Naive thymus-derived CD8-positive, alpha-beta T cell (primary cell): ENCODE measurements at places on chromosomes 5 and 9. TPM values are rescaled to one million over a fixed set of nuclear protein-coding genes. Genes with fewer than 3 reads are reported as not detected.

The C5orf22 gene
- 17.1 TPM for total RNA-seq

The STING1 gene
- total RNA-seq, result 68.1 TPM

The SOX30 gene
- total RNA-seq, result 0.44 TPM

The PCYOX1L gene
- total RNA-seq, result 47.0 TPM

The SH3GL2 gene
- not detected for total RNA-seq

DNA sequence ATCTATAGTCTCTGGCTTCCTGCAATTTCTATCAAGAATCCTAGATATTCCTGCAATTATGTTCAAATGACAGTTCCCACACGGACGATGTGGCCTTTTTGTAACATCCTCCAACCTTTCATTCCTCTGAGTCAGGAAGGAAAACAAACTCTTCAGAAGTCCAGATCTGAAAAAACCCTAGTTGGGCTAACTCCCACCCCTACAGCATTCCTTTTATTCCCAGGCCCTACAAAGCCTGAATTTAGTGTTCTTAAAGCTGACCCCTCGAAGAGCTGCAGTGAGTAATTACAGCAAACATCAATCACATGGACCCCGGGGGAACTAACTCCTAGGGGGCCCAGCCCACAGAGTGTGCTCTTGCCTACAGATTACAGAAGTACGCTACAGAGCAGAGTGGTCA is 99.7 kb downstream of the SERINC5 start:
- H3K27me3 ChIP-seq, result no peaks in the 10 kb centered on the region
- peaks cover 81% of the 10 kb centered on the region for H3K4me1 ChIP-seq
- no peak overlapping the region for H3K4me3 ChIP-seq
- peaks cover 87% of the 10 kb centered on the region for H3K36me3 ChIP-seq

GRCh38 chr5:126376443-126376842 is 46.8 kb upstream of the GRAMD2B start:
- no peak for DNase-seq
- H3K27ac ChIP-seq, result no peak overlapping the region
- H3K4me3 ChIP-seq, result no peak overlapping the region
- H3K36me3 ChIP-seq, result peaks cover 3% of the 10 kb centered on the region
- no peaks in the 10 kb centered on the region for H3K27me3 ChIP-seq

- no peak overlapping the region for H3K4me3 ChIP-seq
- H3K36me3 ChIP-seq, result no peaks in the 10 kb centered on the region
- no peak for DNase-seq
- H3K27me3 ChIP-seq, result peaks cover 6% of the 10 kb centered on the region
- H3K27ac ChIP-seq, result no peak overlapping the region
These were observed 74.9 kb downstream of the PDE8B start for GRCh38 chr5:77285251-77285841.
